Psoas muscle (tissue), 8 donors: ENCODE measurements at places on chromosomes 4 and X.

DNA sequence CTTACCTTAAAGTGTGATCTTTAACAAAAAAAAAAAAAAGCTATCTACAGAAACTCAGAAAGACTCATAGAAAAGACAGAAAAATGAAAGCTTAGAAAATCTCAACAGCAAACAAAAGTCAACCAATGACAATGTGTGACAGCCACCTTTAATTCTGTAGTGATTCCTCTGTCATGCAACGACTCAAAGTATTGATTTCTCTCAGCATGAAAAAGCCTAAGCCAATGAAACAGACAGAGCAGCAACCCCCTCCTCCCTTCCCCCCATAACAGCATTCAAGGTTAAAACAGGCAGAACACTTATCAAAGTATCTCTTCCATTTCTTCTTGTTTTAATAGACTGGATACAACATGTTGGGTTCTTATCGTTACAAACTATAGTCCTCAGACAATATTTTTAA is 112.5 kb downstream of the MAB21L2 start:
- DNase-seq: no peak

GRCh38 chr4:54226404-54227255 is 2.5 kb upstream of the PDGFRA start:
- peak; percentile 69 for DNase-seq

GRCh38 chrX:120727911-120728310 is 98.1 kb upstream of the C1GALT1C1 start:
- no peak for DNase-seq

GRCh38 chrX:24837966-24838365 is 144.2 kb downstream of the POLA1 start:
- DNase-seq: no peak

DNA sequence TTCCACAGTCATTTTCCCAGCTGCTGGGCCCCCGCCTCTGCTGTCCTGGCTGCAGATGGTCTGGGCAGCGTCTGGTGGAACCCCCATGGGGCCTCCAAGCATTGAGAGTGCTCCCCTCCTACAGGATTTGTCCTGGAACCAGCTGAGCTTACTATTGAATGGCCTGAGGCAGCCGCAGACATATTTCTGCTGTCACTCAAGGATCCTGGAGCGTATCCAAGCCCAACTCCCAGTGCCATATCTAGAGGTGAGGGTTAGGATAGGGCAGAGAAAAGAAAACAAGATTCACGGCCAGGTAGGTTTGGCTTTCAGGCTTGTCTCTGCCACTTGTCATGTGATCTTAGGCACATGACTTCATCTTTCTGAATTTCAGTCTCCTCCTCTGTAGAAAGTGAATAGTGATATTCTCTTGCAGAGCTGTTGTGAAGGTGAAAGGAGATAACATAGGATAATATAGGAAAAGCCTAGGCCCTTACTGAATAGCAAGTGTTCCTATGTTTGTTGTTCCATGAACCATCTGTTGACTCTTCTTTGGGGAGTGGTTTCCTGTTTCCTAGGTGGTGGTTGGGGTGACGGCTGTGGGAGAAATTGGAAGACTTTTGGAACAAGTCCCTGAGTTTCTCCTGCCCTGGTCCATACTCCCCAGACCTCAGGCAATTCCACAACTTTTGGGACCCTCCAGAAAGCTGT is 52.3 kb downstream of the SEPSECS start:
- no peak for DNase-seq

DNA sequence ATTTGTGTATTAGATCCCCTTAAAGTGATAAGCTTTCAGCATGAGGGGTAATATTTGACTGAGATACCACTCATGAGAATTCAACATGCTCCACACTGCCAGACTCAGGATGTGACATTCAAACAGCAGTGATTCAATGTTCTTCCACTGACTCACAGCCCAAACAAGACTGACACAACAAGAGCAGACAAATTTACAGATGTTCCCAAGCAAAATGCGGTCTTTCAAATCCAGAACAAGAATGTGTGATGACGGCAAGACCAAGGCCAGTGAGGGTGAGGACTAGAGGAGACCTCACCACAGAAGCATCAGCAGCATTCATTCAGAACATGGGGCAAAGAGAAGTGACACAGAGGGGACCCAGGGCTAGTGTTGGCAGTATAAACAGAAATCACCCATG is 99.3 kb upstream of the GRIA3 start:
- DNase-seq: no peak

DNA sequence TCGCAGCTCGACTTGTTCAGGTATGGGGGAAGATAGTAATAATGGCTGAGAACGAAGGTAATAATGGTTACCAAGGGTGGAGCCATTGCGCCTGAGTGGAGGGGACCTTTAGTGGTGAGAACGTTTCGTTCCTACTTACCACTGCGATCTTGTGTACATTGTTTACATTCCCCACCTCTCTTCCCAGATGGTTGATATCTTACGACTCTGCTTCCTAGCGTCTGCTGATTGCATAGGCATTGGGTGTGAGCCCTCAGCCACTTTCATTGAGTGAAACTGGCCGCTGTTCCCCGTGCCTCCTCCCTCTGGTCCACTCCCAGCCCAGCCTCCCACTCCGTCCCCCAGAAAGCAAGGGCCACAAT is 850 bp downstream of the IGBP1 start:
- no peak for DNase-seq

DNA sequence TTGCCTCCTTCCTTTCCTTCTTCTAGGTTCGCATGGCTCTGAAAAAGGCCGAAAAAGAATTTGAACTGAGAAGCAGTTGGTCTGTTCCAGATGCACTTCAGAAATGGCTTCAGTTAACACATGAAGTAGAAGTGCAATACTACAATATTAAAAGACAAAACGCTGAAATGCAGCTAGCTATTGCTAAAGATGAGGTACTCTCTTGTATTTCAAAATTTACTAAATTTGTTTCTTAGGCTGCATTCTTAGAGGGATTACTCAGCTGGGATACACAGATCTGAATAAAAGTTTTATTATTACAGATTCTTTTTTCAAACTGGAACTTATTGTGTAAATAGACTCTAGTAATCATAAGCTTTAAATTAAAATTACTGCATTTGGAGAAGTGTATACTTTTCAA is 146.9 kb downstream of the STIM2 start:
- no peak for DNase-seq

DNA sequence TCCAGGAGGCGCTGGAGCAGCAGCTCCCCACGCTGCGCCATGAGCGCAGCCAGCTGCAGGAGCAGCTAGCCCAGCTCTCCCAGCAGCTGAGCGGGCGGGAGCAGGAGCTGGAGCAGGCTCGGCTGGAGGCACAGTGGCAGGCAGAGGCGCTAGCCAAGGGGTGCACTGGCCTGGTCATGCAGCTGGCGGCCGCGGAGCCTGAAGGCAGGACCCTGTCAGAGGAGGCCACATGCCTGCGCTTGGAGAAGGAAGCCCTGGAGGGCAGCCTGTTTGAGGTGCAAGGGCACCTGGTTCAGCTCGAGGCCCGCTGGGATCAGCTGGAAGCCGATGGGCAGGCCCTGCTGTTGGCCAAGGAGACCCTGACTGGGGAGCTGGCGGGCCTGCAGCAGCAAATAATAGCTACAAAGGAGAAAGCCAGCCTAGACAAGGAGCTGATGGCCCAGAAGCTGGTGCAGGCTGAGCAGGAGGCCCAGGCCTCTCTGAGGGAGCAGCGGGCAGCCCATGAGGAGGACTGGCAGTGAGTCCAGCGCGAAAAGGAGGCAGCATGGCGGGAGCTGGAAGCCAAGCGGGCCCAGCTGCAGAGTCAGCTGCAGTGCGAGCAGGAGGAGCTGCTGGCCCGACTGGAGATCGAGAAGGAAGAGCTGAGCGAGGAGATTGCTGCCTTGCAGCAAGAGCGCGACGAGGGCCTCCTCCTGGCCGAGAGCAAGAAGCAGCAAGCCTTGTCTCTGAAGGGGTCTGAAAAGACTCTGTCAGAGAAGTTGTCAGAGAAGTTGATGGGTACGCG is 13.6 kb downstream of the SMIM10L2A start:
- no peak for DNase-seq

- DNase-seq: no peak
These were observed 151.9 kb downstream of the CRLF2 start for GRCh38 chrX:1060562-1060960.
